CD4-positive, alpha-beta T cell treated with Interleukin-10 for 1 hour (primary cell): ENCODE measurements at places on chromosomes 16 and 17.
A peak's percentile ranks its signal among the peaks of the same experiment; 100 is the strongest.

DNA sequence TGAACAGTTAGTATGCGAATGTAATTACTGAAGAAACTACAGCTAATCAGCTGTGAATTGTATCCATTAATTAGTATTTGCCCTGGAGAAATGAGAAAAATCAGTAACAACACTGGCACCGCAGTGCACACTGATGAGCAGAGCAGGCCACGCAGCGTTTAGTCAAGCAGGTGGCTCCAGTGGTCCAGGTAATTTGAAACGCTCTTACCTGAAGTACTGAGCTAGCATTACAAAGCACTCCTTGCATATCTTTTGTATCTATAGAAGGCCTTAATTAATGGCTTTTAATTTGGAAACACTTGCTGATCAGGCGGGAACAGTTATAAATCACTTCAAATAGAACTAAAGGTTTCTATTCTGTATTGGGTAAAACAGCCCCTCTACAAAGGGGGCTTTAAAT is 76.4 kb downstream of the TOX3 start:
- no peak for DNase-seq

DNA sequence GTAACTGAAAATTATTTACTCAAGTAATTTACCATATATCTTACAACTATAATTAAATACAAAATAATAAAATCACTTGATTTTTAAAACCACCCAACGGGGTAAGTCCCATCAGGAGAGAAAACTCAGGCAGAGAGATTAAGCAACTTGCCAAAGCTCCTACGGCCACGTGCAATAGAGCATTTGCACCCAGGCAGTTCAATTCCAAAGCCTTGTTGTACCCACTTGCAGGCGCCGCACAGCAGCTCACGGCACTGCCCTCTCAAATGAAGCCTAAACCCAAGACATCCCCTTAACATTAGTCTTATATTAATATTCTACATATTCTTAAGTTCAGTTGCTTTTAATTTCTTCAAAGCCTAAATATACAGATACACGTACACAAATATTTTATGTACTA is 75.7 kb downstream of the SPAG9 start:
- no peak for DNase-seq

GRCh38 chr17:77124192-77124889 is 16.4 kb upstream of the SEC14L1 start:
- no peak for DNase-seq

DNA sequence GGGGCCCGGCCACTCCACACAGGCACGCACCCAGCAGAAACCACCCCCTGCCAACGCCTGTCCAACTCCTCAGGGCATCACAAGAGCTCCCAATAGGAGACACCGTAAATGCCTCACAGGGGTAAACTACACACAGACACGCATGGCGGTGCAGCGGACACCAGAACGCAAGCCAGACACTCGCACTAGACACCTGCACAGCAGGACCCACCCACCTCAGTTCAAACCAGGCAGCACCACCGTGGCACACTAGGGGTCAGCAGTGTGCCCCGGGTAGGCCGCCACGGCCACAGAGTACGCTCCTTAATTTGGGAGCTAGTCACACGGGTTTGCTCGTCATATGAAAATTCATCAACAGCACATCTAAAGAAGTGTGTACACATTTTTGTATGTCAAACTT is 3.4 kb downstream of the SLC38A10 start:
- DNase-seq: peak; percentile 80

GRCh38 chr16:55232822-55233221 is 91.2 kb upstream of the IRX6 start:
- no peak for DNase-seq

DNA sequence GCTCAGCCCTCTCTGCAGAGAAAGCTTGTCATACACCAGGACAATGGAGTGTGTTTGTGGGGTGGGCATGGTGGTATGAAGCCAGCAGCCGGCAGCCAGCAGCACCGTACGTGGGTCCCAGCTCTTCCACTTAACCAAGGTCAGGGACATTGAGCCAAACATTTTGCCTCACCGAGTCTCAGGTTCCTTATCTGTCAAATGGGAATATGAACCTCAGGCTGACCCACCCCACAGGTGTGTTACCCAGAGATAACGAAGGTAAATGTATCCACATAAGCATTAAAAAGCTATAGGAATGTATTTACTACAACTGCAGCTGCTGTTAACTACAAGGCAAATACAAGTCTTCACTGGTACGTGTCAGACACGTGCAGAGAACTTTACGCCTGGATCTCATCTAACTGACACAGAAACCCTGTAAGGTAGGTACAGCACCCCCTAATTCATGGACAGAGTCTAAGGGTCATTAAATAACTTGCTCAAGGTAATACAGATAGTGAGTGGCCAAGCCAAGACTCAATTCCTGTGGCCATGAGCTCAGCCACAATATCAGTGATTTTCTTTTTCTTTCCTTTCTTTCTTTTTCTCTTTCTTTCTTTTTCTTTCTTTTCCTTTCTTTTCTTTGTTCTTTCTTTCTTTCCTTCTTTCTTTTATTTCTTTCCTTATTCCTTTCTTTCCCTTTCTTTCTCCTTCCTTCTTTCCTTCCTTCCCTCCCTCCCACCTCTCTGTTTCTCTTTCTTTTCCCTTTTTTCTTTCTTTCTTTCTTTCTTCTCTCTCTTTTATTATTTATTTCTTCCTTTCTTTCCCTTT is 990 bp downstream of the SLC5A11 start:
- DNase-seq: no peak

DNA sequence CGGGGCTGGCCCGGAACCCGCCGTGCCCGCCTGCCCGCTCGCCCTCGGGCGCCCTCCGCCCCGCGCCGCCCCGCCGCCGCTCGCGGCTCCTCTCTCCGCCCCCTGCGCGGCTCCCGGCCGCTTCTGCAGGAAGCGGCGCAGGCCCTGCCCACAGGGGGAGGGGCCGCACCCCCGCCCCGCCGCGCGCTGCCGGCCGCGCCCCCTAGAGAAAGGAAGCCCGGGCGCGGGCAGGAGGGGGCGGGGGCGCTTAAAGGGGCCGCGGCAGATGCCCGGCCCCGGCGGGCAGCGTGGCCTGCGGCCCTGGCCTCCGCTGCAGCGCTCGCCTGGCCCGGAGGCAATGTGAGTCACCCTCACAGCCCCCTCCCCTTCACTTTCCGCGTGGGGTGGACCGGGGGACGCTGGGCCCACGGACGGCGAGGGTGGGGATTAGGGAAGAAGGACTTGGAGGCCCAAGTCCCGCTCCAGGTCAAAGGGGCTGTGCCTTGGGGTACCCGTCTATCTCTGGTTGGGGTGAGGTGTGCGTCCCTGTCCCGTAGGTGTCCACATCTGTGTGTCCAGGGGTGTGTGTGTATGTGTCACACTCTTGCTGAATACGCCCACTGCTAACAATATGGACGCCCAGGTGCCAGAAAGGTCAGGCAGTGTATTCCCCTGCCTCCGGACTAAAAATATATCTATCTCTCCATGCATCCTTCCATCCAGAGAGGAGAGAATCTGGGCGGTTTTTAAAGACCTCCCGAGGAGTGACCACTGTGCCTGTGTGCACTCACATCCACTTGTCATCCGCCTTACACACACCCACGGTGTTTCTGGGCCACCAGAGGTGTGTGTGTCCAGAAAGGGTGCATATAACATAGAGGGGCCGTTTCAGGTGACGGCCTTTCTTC is at the start of gene GIT1:
TSS of gene GIT1 (minus strand) at position 125 of the 887 bp plus-strand sequence. CDS start 270 bp downstream, outside the sequence.
- DNase-seq: peak; percentile 87

- no peak for DNase-seq
Measured at GRCh38 chr16:49022351-49022963, 259.2 kb downstream of the CBLN1 start.

- DNase-seq: no peak
Measured at GRCh38 chr17:53135969-53136368, 686.8 kb upstream of the KIF2B start.

- DNase-seq: peak; percentile 52
Measured at GRCh38 chr16:66408163-66409048, 18.7 kb upstream of the BEAN1 start.

DNA sequence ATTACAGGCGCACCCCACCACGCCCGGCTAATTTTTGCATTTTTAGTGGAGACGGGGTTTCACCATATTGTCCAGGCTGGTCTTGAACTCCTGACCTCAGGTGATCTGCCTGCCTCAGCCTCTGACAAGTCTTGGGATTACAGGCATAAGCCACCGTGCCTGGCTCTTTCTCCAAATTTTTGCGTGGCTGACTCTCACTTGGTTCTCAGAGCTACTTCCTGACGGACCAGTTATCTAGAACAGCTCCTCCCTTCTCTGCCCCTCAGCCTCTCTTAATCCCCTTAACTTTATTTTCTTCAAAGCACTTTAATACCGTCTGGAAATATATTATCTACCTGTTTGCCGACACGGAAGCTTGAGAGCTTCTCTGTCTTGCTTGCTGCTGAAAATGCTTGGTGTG is 4.2 kb downstream of the YPEL2 start:
- DNase-seq: no peak

GRCh38 chr17:83014297-83014696 is 65.1 kb upstream of the METRNL start:
- no peak for DNase-seq

DNA sequence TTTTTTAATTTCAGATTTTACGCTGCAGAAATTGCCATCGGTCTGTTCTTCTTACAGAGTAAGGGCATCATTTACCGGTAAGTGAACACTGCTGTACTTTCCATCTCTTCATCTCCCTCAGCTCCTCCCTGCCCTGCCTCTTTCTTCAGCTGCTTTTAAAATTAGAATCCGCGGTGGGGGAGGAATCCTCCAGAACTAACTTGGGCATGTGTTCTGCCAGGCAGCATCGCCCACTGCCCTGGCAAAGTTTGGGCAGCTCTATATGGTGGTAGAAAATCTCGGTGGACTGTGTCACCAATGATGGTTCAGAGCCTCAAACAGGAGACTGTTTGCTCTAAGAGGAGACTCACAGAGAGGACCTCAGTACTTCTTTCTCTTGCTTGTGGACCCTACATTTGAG is 81.6 kb upstream of the CACNG3 start:
- DNase-seq: no peak

DNA sequence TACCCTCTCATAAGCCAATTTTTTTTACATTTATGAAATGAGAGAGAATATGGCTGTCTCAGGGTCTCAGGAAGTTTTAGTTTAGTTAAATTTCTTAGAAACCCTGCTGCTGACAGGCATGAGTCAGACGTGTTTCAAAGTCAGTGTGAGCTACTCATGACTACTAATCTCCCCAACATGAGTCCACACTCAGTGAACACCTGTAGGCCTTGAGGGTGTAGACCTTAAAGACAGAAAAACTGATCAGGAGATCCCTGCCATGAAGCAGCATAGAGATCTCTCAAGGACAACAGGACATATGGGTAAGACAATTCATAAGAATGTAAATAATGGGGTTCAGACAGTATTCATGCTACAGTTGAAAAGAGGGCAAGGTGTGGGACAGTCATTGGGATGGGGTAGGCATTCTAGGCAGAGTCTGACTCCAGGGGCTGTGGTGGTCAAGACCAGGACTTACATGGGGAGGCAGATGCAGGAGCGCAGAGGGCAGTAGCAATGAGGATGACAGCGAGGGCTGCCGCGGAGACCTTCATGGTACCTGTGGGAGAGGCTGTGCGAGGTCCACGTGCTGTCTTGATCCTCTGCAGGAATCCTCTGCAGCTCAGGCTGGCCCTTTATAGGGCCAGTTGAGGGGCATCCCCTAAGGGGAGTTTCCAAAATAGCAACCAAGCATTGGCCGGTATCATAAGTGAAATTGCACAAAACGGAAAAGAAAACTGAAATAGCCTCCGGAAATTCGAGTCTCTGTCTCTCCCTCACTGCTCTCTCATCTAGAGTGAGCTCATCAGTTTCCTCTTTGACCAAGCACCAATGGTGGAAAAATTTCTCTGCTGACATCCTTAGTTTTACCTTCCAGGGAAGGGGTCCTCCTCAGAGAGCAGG is at the start of gene CCL5:
TSS of gene CCL5 (minus strand) at position 588 of the 882 bp plus-strand sequence.
- DNase-seq: peak; percentile 87

GRCh38 chr17:61253937-61254574 is 145.6 kb upstream of the TBX2 start:
- DNase-seq: no peak

DNA sequence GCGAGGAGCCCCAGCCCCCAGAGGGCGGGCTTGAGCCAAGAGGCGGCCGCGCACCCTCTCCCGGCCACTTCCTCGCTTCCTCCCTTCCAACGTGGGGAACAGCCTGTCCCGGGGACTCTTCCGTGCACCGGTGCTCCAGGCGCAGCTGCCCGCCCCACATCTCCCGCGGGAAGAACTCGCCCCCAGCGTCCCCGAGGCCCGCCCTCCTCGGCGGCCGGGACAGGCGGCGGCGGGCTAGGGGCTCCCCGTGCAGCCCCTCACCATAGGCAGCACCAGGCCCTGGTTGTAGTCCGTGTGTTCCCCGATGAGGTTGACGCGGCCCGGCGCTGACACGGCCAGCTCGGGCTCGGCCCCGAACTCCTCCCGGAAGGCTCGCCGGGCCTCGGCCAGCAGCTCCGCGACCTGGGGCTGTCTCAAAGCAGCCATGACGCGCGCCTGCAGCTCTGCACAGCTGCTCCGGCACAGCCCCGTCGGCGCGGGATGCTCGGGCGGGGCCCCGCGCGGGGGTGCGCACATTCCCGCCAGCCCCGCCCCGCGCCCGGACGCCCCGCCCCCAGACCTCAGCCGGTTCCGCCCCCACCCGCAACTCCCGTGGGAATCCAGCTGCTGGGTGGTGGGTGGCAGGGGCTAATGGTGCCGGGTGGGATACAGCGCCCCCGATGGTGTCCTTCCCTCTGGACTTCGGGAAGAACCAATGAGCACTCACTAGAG is at the start of gene GALK1:
TSS of gene GALK1 (minus strand) at position 482 of the 711 bp plus-strand sequence. CDS start at position 426, 56 bp downstream.
- peak; percentile 77 for DNase-seq

DNA sequence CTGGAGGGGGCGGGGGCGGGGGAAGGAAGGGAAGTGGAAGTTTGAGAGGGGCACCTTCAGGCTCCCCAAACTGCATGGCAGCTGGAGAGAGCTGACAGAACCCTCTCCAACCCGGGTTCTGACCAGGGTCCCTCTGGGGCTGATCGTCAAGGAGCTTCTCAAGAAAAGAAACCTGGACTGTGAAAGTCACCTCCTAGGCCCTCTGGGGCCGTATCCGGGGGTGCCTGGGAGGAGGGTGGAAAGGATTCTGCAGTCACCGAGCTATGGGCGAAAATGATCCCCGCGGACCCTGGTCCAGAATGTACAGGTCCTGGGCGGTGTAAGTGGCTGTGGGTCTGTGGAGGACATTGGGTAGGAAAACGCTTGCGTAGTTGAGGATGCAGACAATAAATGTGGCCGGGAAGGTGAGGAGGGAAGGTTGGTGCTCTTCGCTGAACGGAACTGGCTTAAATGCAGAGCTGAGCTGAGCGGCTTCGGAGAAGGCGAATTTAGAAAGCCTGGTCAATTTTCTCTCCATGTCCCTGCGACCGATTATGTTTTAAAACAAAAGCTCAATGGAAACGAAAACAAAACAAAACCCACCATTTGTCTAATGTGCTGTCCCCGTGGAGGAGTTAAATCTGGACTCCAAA is 3.6 kb upstream of the LHX1 start:
- DNase-seq: peak; percentile 5

GRCh38 chr16:4693956-4694641 is 737 bp downstream of the NUDT16L1 start:
- DNase-seq: peak; percentile 54

DNA sequence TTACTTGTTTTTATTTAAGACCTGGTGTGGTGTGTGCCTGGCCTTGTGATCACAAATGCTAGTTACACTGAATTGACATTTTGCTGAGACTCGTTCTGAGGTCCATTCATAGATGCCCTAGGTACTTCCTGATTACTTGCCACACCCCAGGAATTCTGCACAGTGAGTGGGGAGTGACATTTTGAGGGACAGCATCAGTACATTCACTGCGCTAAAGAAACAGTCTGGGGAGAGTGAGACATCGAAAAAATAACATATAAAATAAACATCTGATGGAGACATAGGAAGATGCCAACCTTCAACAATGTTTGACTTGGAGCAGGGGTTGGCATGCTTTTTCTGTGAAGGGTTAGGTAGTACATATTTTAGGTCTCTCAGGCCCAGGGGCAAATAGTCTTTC is 30.4 kb downstream of the ABCC1 start:
- no peak for DNase-seq
